ENCODE measurements at places on chromosomes 2 and 18. TPM values are rescaled to one million over a fixed set of nuclear protein-coding genes. Genes with fewer than 3 reads are reported as not detected.

RAD51AP2 gene
- not detected for polyA plus RNA-seq

MCEE gene
- 4.0 TPM for polyA plus RNA-seq

RFTN2 gene
- polyA plus RNA-seq: 5.0 TPM

GRCh38 chr2:367246-367645, 79.4 kb upstream of the ALKAL2 start:
- H3K4me3 ChIP-seq: no peak overlapping the region
- no peaks in the 10 kb centered on the region for H3K4me1 ChIP-seq
- H3K36me3 ChIP-seq: no peaks in the 10 kb centered on the region
- no peak overlapping the region for H3K27ac ChIP-seq

- DNase-seq: no peak
- H3K4me1 ChIP-seq: peaks cover 23% of the 10 kb centered on the region
- H3K27me3 ChIP-seq: no peaks in the 10 kb centered on the region
Observed at GRCh38 chr2:149650006-149650405, 62.4 kb upstream of the MMADHC start.

- H3K27me3 ChIP-seq: no peaks in the 10 kb centered on the region
- H3K4me1 ChIP-seq: no peaks in the 10 kb centered on the region
- no peak for DNase-seq
- H3K27ac ChIP-seq: no peak overlapping the region
- H3K4me3 ChIP-seq: no peak overlapping the region
Observed at GRCh38 chr18:79603321-79604204, 76.0 kb upstream of the CTDP1 start.

- no peak overlapping the region for H3K4me3 ChIP-seq
- no peak for DNase-seq
- no peaks in the 10 kb centered on the region for H3K36me3 ChIP-seq
- no peaks in the 10 kb centered on the region for H3K27me3 ChIP-seq
Observed at GRCh38 chr2:2146969-2147900, 183.8 kb downstream of the MYT1L start.

DNA sequence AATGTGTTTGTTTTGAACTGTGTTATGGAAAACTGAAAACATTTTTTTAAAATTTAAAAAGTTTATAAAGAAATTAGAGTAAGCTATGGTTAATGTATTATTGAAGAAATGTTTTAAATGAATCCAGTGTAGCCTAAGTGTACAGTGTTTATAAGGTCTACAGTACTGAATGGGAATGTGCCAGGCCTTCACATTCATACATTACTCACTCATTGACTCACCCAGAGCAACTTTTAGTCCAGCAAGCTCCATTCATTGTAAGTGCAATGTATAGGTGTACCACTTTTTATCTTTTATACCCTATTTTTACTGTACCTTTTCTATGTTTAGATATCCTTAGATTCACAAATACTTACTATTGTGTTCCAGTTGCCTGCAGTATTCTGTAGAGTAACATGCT, 215.1 kb upstream of the THUMPD2 start:
- H3K36me3 ChIP-seq: no peaks in the 10 kb centered on the region
- H3K4me3 ChIP-seq: no peak overlapping the region
- H3K27me3 ChIP-seq: no peaks in the 10 kb centered on the region
- DNase-seq: peak; percentile 20

GRCh38 chr2:7753777-7754176, 836.6 kb downstream of the RNF144A start:
- H3K27ac ChIP-seq: no peak overlapping the region
- no peaks in the 10 kb centered on the region for H3K27me3 ChIP-seq
- H3K36me3 ChIP-seq: no peaks in the 10 kb centered on the region
- no peak overlapping the region for H3K4me3 ChIP-seq
- no peak for DNase-seq

GRCh38 chr2:190929919-190930318, 49.3 kb downstream of the GLS start:
- no peaks in the 10 kb centered on the region for H3K4me1 ChIP-seq
- H3K27me3 ChIP-seq: no peaks in the 10 kb centered on the region
- H3K4me3 ChIP-seq: no peak overlapping the region
- peaks cover 22% of the 10 kb centered on the region for H3K36me3 ChIP-seq
- no peak for DNase-seq

DNA sequence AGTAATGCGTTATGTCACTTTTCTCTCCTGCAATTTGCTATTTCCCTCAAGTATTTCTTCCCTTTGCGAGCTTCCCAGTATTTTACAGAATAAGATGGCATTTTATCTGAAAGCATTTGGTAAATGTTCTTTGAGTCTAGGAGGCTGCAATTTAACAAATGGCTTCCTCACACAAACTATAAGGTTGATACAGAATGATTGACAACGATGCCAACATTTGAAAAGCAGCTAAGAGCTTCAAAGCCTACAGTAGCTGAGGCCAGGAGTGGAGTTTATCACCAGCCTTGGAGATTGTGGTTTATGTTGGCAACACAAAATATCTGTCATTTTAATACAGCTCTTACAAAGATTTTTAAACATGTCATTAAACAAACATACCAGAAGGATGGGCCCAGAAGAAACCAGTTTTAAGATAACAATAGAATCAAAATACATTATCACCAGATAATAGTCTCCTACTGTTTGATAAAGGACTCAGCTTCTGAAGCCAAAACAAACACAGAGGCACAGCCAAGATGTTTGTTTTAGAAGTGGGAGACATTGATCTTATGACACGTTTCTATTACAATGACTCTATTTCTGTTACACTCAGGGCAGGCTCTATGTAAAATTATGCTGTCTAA, 711.4 kb upstream of the ACVR2A start:
- H3K36me3 ChIP-seq: no peaks in the 10 kb centered on the region
- H3K27ac ChIP-seq: no peak overlapping the region
- no peak overlapping the region for H3K4me3 ChIP-seq

DNA sequence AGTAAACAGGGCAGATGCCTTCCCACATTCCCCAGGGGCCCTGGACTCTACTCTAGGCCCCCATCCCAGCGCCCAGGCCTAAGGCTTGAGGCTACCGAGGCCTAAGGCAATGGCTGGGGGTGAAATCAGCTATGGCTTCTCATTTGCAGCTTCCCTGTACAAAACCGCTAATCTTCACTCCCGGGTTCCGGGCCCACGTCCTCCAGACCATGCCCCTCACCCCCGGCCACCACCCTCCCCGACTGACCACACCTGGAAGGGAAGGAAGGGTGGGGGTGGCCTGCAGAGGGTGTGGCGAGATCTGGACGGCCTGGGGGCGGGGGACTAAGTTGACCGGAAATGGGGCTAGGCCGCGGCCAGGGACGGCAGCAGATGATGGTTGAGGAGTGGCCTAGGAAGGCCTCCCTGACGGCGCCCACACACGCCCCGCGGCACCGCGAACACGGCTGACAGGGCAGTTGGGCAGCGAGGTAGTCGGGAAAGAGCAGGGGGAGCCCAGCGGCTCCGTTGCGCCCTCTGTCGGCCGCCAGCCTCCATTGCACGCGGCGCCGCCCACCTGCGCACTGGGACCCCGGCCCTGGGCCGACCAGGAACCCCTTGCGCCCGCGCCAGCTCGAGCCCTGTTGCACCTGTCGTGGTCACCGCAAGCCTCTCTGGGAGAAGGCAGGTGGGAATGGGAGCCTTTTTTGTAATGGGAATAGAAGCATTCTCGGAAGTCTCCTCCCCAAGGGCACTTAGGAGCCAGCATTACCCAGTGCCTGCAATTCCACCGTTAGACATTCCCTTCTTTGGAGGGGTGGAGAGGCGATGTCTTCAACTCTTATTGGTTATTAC, 117.1 kb upstream of the STPG4 start:
- peak; percentile 46 for DNase-seq
- H3K4me1 ChIP-seq: peaks cover 23% of the 10 kb centered on the region
- peak overlapping the region; percentile 11 for H3K4me3 ChIP-seq
- peak overlapping the region; percentile 34 for H3K27ac ChIP-seq
- no peaks in the 10 kb centered on the region for H3K36me3 ChIP-seq

DNA sequence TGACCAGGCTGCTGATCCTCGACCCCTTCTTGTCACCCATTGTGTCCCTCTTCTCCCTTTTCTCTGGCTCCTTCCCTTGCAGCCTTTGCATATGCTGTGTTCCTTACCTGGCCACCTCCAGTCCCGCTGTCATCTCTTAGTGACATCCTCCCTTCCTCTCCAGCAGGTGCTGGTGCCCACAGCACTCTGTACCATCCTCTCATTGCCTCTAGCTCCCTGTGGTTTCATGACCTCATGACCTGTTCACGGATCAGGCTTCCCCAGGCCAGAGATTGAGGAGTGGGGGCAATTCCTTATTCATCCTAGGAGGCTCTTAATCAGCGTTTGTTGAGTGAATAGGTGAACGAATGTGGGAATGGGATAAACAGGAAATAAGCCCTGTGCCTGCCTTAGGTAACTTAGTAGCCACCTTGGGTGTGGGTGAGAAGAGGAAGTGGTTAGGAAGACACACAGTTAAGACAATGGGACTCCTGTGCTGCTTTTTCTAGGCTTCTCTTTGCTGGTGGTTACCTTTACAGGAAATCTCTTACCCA, 35.5 kb downstream of the ITGA6 start:
- H3K4me1 ChIP-seq: peaks cover 27% of the 10 kb centered on the region
- no peaks in the 10 kb centered on the region for H3K27me3 ChIP-seq
- no peak overlapping the region for H3K4me3 ChIP-seq
- no peaks in the 10 kb centered on the region for H3K36me3 ChIP-seq
- H3K27ac ChIP-seq: no peak overlapping the region

DNA sequence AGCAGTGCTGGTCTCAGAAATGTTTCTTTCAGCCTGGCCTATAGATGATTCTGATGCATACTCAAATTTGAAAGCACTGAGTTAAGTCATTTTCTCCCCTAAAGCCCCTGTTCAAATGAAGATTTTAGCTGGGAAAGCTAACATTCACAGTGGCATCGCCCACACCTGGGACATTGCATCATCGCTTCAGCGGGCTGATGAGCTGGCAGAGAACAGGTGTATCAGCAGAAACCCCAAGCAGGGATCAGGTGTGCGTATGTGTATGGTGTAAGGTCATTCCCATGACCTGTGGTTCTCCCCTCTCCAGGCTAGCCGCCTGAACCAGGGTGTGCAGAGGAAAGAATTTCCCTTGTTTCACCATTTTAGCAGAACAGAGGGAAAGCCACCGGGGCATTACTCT, 56.3 kb downstream of the EPAS1 start:
- H3K27me3 ChIP-seq: no peaks in the 10 kb centered on the region
- no peak for DNase-seq
- H3K36me3 ChIP-seq: peaks cover 47% of the 10 kb centered on the region
- no peak overlapping the region for H3K27ac ChIP-seq

GRCh38 chr18:23779696-23780303, 90.5 kb downstream of the LAMA3 start:
- no peaks in the 10 kb centered on the region for H3K27me3 ChIP-seq
- no peak for DNase-seq
- no peaks in the 10 kb centered on the region for H3K36me3 ChIP-seq

GRCh38 chr2:105644174-105644980, 100.3 kb upstream of the NCK2 start:
- no peaks in the 10 kb centered on the region for H3K36me3 ChIP-seq
- no peak overlapping the region for H3K27ac ChIP-seq
- H3K4me1 ChIP-seq: no peaks in the 10 kb centered on the region
- H3K27me3 ChIP-seq: no peaks in the 10 kb centered on the region
- DNase-seq: no peak
